ENCODE measurements at places on chromosomes 1 and 21.

DNA sequence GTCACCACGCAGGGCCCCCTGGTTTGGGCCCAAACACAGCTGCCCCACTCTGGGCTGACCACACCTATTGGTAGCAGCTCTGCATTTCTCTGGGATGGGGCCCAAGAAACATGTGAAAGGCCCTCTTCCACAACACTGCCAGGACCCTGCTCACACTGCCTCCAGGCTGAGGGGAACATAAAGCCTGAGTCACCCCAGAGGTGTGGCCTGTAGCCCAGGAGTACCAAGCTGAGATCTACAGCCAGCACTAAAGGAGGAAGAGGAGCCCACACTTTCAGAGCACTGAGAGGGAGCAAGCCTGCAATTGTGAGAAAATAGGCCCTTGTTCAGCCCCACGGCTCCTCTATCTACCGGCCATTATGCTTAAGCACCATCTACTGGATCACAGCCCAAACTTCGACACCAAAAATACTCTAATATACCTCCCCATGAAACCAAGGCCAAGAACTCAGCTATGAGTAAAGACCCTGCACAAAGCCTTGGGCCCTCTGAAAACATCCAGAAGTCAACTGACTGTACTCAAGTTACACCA is 14.4 kb upstream of the OR2T10 start:
- H3K4me3 ChIP-seq, result no peak overlapping the region
- no peak for DNase-seq
- H3K27ac ChIP-seq, result no peak overlapping the region

DNA sequence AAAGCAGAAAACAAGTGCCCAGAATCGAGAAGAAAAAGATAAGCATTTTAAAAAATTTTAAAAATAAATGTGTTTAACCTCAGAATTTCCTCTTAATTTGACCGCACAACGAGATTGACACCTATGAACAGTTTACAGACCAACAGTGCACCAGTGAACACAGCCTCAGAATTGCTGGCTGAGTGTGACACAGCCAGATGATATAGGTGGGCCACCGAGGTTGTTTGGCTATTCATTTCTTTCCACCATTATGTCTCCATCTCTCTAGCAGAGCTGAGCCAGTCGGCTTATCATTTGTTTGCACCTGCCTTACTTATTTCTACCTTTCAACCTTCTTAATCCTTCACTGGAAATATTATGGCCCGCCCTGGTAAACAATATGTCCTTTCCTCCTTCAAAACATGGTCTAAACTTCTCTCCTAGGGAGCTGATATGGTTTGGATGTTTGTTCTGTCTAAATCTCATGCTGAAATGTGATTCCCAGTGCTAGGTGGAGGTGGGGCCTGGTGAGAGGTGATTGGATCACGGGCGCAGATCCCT is 86.1 kb downstream of the DUSP10 start:
- H3K36me3 ChIP-seq, result no peaks in the 10 kb centered on the region
- H3K27ac ChIP-seq, result no peak overlapping the region
- no peaks in the 10 kb centered on the region for H3K27me3 ChIP-seq
- H3K4me1 ChIP-seq, result no peaks in the 10 kb centered on the region
- H3K4me3 ChIP-seq, result no peak overlapping the region

GRCh38 chr1:116919802-116920201 is 10.1 kb downstream of the PTGFRN start:
- no peaks in the 10 kb centered on the region for H3K27me3 ChIP-seq
- no peaks in the 10 kb centered on the region for H3K36me3 ChIP-seq
- H3K4me1 ChIP-seq, result peaks cover 35% of the 10 kb centered on the region
- H3K4me3 ChIP-seq, result no peak overlapping the region

DNA sequence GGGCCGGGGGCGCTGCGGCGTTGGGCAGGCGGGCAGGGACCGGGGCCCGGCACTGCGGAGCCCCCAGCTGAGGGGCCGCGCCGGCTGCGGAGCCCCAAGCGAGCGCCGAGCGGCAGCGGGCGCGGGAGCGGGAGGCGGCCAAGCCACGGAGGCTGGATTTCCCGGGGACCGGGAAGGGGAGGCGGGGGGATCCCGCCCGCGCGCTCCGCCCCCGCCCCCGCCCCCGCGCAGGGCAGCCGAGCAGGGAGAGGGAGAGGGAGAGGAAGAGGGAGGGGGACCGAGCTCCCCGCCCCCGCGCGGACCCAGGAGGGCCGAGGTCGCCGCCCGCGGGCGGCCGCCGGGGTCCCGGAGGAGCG is at the start of gene DLGAP3:
TSS of gene DLGAP3 (minus strand) at position 154 of the 356 bp plus-strand sequence. CDS start 24,267 bp downstream, outside the sequence.
- H3K27me3 ChIP-seq, result peaks cover 42% of the 10 kb centered on the region
- H3K36me3 ChIP-seq, result no peaks in the 10 kb centered on the region
- no peak within 1 kb of the TSS for H3K4me3 ChIP-seq
- no peak within 1 kb of the TSS for H3K27ac ChIP-seq
- no peak for DNase-seq

DNA sequence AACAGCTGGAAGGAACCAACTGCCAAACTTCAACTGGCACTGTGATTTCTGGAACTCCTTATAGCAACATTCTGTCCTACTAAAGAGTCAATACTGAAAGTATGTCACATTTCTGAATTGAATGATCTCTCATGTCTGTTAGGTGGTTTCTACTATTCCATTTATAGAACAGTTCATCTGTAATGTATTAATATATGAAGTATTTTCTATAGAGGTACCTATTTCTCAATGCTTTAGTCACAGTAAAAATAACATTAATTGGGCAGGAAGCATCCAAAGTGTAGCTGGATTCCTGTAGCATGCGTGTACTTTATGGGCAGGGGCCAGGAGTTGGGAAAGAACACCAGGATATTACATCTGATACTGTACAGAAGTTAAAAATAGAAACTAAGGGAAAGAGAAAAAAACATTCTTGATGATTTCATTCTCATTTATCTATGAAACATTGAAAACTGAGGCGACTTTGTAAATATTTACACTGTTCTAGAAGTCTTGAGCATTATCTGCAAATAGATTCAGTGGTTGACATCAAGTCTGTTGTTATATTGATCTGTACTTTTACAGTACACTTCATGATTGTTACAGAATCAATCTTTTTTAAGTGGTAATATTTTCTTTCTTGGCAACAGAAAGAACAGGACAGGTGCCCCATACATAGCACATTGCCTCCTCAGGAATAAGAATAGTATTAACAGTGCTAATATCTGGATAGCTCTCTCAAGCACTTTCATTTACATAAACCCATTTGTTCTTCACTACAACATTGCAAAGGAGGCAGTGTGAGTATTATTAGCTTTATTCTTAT is 6.2 kb upstream of the ZNF281 start:
- H3K27ac ChIP-seq, result peak overlapping the region; percentile 89
- no peaks in the 10 kb centered on the region for H3K36me3 ChIP-seq
- no peaks in the 10 kb centered on the region for H3K27me3 ChIP-seq

All from GM23248 (cell line).